ENCODE measurements at places on chromosomes 3 and 15.
A peak's percentile ranks its signal among the peaks of the same experiment; 100 is the strongest.

DNA sequence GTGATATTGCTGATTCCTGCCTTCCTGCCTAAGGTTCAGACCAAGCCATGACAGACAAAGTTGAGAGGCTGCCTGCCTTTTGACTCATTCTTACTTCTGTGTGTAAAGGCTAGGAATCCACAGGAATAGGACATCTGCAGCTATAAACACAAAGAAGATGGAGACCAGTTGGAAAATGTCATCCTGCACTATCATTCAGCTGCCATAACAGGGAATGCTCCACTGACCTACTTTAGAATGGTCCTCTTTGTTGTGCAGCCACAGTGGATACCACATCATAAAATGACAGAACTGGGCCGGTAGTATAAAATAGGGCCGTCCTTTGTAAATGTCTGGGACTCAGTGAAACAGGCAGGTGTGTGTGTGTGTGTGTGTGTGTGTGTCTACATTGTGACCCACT is 75.1 kb downstream of the STAC start:
- DNase-seq = no peak

- no peak for DNase-seq
These were observed 1.7 kb downstream of the NCKIPSD start for GRCh38 chr3:48684054-48684349.

- no peak for DNase-seq
These were observed 661.6 kb downstream of the SI start for GRCh38 chr3:164416491-164417222.

GRCh38 chr15:60477164-60477563 is 1.8 kb downstream of the ICE2 start:
- no peak for DNase-seq

DNA sequence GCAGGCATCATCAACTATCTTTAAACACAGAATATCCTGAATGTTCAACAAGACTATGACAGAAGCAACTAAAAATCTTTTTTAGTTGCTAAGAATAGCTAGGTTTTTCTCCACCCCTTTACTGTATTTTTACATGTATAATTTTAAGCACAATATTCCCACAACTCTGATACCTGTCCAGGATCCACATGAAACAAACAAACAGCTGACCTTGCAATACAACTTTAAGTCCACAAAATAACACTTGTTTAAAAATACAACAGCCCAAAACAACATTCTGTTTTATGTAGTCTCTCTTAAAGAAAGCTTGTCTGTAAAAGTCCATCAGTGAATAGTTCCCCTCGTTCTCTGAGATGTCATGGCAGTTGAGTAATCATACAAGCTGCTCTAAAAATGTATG is 41.1 kb downstream of the IFT57 start:
- DNase-seq = no peak

GRCh38 chr15:66940368-66940767 is 125.0 kb upstream of the SMAD3 start:
- no peak for DNase-seq

DNA sequence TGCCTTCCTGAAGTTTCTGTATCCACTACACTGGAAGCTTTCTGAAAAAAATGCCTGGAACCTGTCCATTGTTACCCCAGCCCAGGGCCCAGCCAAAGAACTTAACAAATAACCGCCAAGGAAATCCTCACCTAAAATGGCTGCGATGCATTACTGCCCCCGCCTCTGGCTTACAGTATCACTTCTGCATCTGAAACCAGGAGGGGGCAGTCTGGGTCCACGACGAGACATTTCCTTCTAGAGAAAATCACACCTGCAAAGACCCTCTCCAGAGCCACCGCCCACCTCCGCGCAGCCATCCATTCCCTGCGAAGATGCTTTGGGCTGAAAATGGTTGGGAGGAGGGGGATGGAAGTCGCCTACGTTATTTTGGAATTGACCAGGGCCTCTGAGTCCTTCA is 22.4 kb upstream of the CELF6 start:
- no peak for DNase-seq

DNA sequence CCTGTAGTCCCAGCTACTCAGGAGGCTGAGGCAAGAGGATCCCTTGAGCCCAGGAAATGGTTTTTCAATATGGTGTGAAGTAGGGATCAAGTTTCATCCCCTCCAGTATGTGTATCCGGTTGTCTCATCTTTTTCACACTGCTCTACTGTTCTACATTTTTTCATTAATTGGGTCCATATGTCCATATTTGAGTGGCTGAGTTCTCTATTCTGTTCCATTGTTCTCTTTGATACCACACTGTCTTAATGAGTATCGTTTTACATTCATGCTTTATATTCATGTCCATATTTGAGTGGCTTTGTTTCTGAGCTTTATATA is 81.6 kb upstream of the LRRFIP2 start:
- DNase-seq = no peak

DNA sequence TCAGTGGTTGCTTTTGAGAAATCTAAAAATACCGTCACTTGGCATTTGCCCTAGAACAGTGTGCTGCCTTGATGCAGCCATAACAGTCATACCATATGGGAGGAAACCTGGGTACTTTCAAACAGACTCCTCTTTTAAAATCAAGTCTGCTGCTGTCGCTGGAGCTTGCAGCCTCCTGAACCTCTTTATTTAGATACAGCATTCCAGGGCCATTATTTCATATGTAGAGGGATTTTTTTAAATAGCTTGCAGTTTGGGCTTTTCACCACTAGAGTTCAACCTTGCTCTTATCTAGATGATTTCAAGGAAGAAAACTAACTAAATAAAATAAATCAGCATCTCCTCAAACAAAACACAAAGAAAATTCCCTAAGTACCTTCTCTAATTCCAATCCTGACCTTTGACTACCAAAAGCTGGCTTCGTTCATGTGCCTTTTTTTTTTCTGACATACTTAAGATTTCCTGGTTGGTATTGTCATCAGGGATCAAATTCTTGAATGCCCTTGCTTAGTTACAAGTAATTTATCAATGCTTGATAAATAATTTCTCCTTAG is 111.6 kb downstream of the KBTBD8 start:
- DNase-seq = peak; percentile 63

DNA sequence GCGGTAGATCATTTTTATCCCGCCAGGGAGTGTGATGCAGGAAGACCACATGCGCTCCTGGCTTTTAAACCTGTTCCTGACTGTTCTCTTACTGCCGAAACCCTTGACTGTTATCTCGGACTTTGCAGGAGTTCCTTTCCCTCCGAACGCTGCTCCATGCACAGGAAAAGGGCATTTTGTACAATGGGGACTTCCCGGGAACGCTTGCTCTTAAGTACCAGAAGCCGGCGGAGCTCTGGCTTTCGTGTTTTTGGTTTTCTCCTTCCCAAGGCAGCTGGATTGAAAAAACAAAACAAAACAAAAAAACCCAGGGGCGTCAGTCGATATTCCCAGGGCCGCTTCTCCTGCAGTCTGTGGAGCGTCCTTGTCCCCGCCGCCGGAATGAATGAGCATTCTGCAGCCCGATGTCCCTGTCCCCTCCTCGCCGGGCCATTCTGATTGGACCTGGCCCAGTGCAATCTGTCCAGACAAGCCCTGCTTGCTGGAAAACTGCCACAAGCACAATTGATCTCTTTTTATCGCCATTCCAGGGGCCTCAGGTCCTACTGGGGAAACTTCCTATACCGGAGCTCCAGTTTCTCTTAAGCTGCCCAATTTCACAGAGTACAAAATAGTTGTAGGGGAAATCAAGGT is 44.8 kb downstream of the SLC6A1 start:
- DNase-seq = no peak

GRCh38 chr3:151558661-151559060 is 97.8 kb upstream of the IGSF10 start:
- peak; percentile 67 for DNase-seq

- no peak for DNase-seq
These were observed 8.8 kb upstream of the SLC6A6 start for GRCh38 chr3:14393440-14394106.

GRCh38 chr3:128794067-128794768 is 68.2 kb downstream of the RAB7A start:
- peak; percentile 66 for DNase-seq

DNA sequence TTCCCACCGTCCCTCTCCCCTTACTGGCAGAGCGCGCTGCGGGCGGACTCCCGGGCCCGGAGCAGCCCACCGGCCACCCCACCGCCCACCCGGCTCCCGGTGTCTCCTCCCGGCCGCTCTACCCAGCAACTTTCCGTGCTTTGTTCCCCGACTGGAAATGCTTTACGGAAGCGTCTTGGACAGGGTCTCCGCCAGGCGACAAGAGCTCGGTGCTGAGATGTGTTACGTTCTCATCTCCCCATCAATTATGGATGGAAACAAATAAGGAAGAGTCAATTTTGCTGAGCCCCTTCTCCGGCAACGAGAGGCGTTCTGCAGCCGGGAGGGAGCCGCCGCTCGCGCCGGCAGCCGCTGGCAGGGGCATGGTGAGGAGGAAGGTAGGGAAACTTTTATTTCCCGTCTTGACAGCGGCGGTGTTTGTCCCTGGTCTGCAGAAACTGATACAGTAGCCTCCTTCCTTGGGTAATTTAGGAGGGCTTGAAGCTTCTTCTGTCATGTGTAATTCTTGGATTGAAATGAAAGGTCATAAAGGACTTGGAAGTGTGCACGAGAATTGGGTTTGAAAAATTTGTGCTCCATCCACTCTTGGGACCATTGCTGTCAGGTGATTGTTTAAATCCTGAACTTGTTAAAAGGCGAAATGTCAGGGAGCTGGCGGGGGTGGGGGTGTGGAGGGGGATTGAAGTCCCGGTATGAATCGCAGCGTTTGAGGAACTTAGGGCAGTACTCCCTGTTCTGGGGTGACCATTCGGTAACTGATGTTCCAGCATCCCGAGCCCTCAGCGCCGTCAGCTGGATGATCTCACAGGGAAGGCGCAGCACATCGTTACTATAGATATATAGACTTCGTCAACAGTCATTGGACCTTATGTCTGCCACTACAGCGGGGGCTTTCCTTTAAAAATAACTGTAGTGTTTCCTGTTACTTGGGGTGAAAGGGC is 1.5 kb downstream of the SEMA6D start:
- DNase-seq = peak; percentile 71

DNA sequence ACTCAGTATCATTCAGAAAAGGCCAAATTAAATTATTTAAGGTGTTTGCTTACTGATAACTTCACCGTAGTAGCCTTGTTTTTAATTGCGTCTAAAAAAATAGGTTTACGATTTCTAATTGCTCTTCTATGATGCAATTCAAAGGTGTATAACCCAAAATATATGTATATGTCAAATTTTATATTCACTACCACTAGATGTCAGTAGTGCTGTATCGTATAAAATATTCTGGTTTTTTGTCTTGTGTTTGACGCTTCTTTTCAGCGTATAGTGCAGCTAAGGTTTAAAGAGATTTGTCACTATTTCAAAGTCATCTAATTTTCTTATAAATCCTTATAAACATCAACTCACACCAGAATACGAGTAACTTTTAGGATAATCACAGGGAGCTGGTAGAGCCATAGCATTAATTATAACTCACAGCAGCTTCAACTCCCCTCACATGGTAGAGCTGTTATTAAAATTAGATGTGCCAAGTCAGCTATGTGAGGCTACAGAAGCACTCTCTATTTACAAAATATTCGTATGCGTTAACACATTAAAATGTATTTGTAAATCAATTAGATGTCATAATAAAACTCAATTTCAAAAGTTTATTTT is 3.5 kb downstream of the PFN2 start:
- peak; percentile 66 for DNase-seq

DNA sequence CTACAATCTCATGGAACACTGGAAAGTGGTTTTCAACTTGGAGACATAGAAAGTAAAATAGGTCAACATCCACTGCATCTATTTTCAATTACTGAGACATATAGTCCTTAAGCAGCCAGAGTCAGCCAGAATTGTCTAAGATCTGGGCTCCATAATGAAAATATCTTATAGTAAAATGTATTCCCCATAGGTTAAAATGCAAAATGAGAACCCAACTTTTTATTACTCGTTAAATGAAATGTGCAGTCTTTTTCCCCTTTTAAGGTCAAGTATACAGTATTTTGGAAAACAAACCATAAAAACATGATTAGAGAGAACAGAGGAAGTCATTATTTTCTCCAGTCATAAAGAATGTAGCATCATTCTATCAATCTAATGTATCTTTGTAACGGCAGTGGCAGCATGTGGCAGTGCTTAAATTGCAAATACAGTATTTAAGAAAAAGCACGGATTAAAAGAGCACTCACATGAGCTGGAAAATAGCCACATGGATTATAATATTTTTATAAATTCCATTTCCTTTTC is 64.4 kb upstream of the CPB1 start:
- no peak for DNase-seq

- no peak for DNase-seq
These were observed 3.2 kb upstream of the RAD51 start for GRCh38 chr15:40691737-40692136.

- no peak for DNase-seq
These were observed 7.8 kb upstream of the RFC4 start for GRCh38 chr3:186814100-186814499.

GRCh38 chr3:177711637-177712036 is 514.4 kb upstream of the TBL1XR1 start:
- DNase-seq = no peak

Measured in muscle of back (tissue), 13 donors.